ENCODE measurements at places on chromosomes 7 and 10. TPM values are rescaled to one million over a fixed set of nuclear protein-coding genes. Genes with fewer than 3 reads are reported as not detected.

The MYO3A gene
- not detected for total RNA-seq

DNA sequence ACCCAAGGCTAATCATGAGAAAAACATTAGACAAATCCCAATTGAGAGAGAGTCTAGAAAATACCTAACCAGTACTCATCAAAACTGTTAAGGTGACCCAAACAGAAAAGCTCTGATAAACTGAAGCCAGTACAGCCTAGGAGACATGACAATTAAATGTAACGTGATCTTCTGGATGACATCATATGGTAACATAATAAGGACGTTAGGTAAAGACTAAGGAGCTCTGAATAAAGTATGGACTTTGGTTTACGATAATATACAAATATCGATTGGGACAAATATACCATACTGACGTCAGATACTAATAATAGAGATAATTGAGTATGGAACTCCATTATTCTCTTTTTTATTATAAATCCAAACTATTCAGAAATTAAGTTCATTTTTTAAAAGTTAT lies 561.1 kb upstream of the STEAP1 start:
- DNase-seq: no peak

- DNase-seq: no peak
Observed at GRCh38 chr7:143410521-143411004, 1.9 kb upstream of the EPHA1 start.

GRCh38 chr7:2030475-2031450 lies 202.0 kb downstream of the MAD1L1 start:
- no peak for DNase-seq

- DNase-seq: peak; percentile 64
Observed at GRCh38 chr7:16644636-16645592, 640 bp downstream of the ANKMY2 start.

- DNase-seq: no peak
Observed at GRCh38 chr10:79452174-79452611, 6.8 kb upstream of the ZCCHC24 start.

DNA sequence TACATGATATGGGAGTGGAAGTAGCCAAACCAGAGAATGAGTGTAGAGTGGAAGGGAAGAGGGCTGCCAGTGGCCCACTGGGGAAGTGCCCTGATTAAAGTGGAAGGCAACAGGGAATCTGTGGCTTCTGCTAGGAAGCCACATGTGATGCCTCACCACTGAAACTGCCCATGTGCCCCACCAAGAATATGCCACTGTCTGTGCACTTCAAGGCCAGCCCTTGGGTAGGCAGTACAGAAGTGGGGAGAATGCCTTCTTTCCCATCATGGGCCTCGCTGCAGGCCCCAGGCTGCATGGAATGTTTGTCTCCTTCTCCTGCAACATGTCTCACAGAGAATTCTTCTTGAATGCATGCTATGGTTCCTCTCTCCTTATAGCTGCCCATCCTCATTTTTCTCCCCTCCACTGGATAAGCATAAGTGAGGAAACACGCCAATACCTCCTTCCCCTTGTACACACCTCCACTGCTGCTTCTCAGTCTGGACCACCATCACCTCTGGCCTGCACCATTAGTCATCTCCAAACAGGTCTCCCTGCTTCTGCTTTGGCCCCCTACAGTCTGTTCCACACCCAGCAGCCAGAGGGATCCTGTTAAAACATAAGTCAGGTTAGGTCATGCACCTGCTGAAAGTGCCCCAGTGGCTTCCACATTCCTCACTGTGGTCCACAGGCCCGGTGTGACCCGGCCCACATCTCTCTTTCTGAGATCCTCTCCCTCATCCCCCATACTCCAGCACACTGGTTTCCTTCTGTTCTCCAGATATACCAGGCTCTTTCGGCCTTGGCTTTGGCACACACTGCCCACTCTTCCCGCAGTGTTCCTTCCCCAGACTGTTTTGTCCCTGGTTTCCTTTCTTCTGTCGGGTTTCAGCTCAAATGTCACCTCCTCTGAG lies 37.1 kb downstream of the SNX10 start:
- DNase-seq: no peak

Data from myocyte (in vitro differentiated cells).